Peyer's patch (tissue), 4 donors: ENCODE measurements at places on chromosomes 5 and 9. TPM values are rescaled to one million over a fixed set of nuclear protein-coding genes. Genes with fewer than 3 reads are reported as not detected.

DNA sequence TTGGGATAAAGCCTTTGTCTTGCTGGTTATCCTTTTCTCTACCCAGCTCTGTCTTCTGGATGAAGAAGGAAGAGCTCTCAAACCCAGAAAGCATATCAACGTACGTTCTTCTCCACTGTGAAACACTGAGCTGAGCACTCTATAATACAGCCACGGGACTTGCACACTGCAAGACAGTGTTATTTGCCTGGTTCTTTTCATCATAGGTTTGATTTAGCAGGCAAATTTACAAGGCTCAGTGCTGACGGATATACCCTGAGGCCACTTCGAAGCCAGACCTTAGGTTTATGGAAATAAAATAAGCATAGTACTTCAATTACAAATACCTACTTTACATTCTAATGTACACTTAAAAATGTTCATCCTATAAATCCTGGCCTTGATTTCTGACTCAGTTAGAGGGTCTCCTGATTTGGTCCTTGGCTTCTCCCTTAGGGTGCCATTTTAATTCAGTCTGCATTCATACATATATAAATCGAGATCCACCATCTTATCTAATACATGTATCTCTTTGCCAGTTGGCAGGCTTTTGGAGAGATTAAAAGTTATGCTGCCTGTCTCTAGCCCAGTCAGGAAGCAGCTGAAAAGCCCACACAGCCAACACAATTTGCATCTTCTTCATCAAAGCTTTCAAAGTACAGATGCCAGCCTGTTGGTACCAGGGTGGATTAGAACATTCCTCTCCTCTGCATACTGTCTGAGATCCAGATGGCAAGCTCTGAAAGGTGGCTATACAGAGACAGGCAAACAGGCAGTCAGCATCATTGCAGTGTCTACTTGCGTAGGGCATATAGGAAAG is 194.4 kb downstream of the DEPDC1B start:
- no peak overlapping the region for H3K4me3 ChIP-seq
- no peaks in the 10 kb centered on the region for H3K4me1 ChIP-seq

DNA sequence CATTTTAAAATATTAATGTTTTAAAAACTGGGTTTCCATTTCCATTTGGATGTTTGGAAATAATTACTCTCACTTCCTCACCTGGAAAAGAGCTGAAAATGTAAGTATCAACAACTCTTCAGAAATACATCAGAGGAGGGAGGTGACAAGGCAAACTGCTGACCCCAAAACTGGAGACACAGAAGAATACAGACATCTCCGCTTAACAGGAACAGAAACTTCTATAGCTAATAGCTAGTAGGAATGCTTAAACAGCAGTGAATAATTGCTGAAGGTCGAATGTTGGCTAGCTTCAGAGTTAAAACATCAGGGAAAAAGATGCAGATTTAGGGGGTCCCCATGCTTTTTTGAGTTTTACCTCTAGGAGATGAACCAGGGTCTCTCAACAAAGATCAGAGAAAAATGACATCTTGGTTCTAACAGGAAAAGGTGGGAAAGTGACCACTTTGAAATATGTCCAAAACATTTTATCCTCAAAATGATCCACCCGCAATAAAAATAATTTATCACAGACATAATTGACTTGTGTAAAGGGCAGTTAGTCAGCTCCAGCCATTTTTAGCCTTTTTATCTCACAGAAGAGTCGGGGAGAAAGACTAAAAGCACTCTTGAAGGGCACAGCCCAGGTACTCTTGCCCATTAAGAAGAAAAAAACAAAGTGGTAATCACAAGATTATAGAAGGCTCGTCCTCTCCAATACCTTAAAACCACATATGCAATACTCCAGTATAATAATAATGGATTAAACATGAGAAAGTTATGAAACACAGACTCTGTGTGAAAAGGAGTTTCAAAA is 1474.9 kb downstream of the EFNA5 start:
- DNase-seq = no peak
- no peaks in the 10 kb centered on the region for H3K4me1 ChIP-seq
- H3K4me3 ChIP-seq = no peak overlapping the region
- H3K27me3 ChIP-seq = no peaks in the 10 kb centered on the region
- H3K27ac ChIP-seq = no peak overlapping the region

GRCh38 chr9:137851516-137852267 is 25.9 kb upstream of the CACNA1B start:
- DNase-seq = no peak
- no peaks in the 10 kb centered on the region for H3K27me3 ChIP-seq
- H3K36me3 ChIP-seq = no peaks in the 10 kb centered on the region
- H3K4me1 ChIP-seq = no peaks in the 10 kb centered on the region
- no peak overlapping the region for H3K4me3 ChIP-seq

GRCh38 chr5:74174366-74174765 is 466.2 kb downstream of the ENC1 start:
- no peaks in the 10 kb centered on the region for H3K36me3 ChIP-seq
- H3K27me3 ChIP-seq = no peaks in the 10 kb centered on the region
- H3K27ac ChIP-seq = no peak overlapping the region
- no peak overlapping the region for H3K4me3 ChIP-seq

DNA sequence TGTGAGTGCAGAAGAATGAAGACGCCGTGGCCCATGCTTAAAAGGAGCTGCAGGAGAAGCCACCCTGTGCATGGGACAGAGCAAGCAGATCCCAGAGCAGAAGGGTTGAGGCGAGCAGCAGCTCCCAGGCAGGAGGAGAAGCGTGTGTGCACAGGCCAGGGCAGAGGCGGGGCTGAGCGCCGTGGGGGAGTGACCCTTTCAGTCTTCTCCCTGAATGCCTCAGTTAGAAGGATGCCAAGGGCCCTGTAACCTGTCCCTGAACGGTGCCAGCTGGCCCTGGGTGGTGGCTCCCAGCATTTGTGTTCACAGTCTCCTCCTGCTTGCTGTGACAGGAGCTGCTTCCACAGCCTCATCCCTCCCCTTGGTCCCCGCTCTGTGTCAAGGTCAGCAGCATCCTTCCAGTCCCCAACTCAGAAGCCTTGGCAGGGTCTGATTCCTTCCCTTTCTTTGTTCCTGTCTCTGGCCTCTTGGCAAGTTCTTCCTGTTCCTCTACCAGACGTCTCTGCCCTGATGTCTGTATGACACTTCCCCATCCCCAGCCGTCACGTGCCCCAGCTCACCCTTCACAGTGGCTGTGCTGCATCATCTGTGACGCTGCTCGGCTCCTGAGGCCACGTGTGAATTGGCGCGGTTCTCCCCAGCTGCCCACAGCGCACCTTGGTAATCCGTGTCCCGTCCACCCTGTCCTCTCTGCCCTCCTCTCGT is 5.2 kb downstream of the EXOC3 start:
- peaks cover 7% of the 10 kb centered on the region for H3K4me1 ChIP-seq
- no peak overlapping the region for H3K4me3 ChIP-seq
- DNase-seq = no peak
- no peaks in the 10 kb centered on the region for H3K36me3 ChIP-seq

- H3K36me3 ChIP-seq = no peaks in the 10 kb centered on the region
- DNase-seq = no peak
- no peaks in the 10 kb centered on the region for H3K4me1 ChIP-seq
- no peaks in the 10 kb centered on the region for H3K27me3 ChIP-seq
- H3K27ac ChIP-seq = no peak overlapping the region
- H3K4me3 ChIP-seq = no peak overlapping the region
Measured at GRCh38 chr5:113937301-113937700, 423.8 kb downstream of the YTHDC2 start.

DNA sequence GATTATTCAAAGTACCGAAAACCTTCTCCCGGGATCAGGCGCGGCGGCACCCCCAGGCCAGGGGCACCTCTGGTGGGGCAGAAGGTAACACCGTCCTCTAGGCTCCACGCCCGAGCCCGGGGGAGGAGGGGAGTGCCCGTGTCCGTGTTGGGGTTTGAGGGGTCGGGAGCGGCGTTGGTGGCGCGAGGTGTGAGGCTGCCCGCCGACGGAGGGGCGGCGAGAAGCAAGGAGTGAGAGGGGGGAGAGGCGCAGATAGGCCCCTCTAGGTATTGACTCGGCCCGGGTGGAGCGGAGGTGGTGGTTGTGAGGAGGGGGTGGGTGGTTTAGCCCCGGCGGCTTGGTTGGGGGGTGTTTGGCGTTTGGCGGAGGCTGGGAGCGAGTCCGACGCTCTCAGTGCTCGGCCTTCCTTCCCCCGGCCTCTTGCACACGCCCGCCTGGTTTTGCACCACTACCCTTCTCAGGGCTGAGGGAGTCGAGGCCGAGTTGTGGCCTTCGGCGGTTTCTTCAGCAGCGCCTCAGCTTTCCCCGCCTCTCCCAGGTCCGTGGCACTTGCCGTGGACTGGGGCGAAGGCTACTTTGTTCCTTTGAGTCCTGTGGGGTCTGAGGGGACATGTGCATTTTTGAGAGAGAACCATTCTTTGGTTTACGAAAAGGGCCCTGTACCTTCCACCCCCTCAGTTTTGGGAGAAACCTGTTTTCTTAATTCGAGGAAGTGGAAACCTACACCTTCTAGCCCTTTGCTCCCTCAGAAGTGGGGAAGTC is 450 bp downstream of the GPBP1 start:
- peak overlapping the region; percentile 100 for H3K27ac ChIP-seq
- no peaks in the 10 kb centered on the region for H3K27me3 ChIP-seq
- H3K36me3 ChIP-seq = no peaks in the 10 kb centered on the region
- peaks cover 3% of the 10 kb centered on the region for H3K4me1 ChIP-seq

DNA sequence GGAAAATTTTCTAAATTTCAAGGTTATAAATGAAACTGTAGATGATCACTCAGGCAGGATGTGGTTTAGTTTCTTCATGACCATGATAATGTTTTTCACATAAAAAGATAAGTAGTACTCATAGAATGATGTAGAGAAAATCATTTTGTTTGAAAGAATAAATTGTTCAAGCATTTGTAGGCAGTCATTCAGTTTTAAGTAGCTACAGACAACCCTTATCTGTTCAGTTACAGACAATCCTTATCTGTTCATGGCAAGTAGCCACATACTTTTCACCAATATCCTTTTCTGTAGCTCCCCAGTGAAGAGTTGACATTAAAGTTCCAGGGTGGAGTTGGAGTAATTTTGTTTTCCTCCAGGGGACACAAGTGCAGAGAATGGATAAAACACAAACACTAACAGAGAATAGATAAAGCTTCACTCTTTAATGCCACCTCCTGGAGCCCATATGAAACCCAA is 278.1 kb upstream of the TNC start:
- H3K36me3 ChIP-seq = no peaks in the 10 kb centered on the region
- H3K27ac ChIP-seq = no peak overlapping the region
- H3K4me3 ChIP-seq = no peak overlapping the region
- no peaks in the 10 kb centered on the region for H3K4me1 ChIP-seq

DNA sequence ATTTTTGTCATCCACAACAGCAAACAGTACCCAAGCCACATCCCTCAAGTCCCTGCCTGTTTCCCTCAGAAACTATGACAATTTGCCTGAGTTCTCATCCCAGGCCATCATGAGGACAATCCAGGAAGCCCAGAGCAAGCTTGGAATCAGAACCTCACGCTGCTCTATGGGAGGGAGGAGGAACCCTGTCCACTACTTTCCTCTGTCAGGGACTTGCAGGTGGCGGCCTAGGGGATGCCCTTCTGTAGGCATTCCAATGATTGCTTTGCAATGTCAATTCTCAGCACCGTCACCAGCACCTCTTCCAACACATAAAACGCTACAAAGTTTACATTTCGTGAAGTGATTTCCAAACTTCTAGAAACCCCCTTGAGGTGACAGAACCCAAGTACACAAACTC is 170.4 kb upstream of the FSTL4 start:
- DNase-seq = no peak
- H3K4me3 ChIP-seq = no peak overlapping the region
- no peak overlapping the region for H3K27ac ChIP-seq
- no peaks in the 10 kb centered on the region for H3K36me3 ChIP-seq

GRCh38 chr9:38694676-38695075 is 25.3 kb downstream of the FAM240B start:
- H3K4me1 ChIP-seq = no peaks in the 10 kb centered on the region
- H3K4me3 ChIP-seq = no peak overlapping the region
- no peak overlapping the region for H3K27ac ChIP-seq
- H3K36me3 ChIP-seq = no peaks in the 10 kb centered on the region
- H3K27me3 ChIP-seq = no peaks in the 10 kb centered on the region
- no peak for DNase-seq

GRCh38 chr5:172383191-172383802 is 71.0 kb downstream of the SH3PXD2B start:
- no peaks in the 10 kb centered on the region for H3K27me3 ChIP-seq
- no peaks in the 10 kb centered on the region for H3K4me1 ChIP-seq
- H3K36me3 ChIP-seq = peaks cover 5% of the 10 kb centered on the region
- no peak overlapping the region for H3K4me3 ChIP-seq

Gene GFRA3
- not detected for total RNA-seq

Gene CMYA5
- 1.9 TPM for total RNA-seq
